Calu3 (cell line): ENCODE measurements at places on chromosomes 7 and 10. TPM values are rescaled to one million over a fixed set of nuclear protein-coding genes. Genes with fewer than 3 reads are reported as not detected.

Gene RGR
- not detected in 2 replicates for total RNA-seq

Gene GIMAP1
- not detected in 2 replicates for total RNA-seq

Gene FRMPD2
- total RNA-seq, result 1.9 and 2.0 TPM in 2 replicates

Gene MMD2
- total RNA-seq, result not detected in 2 replicates

Gene TFEC
- total RNA-seq, result not detected in 2 replicates

Gene CTTNBP2
- total RNA-seq, result 2.3 and 2.4 TPM in 2 replicates

Gene LEP
- not detected in 2 replicates for total RNA-seq

Gene UNCX
- not detected in 2 replicates for total RNA-seq

Gene C1QL3
- not detected in 2 replicates for total RNA-seq

Gene GALNT17
- not detected in 2 replicates for total RNA-seq

Gene TMEM176B
- 3.1 and 7.3 TPM in 2 replicates for total RNA-seq

Gene TMEM196
- not detected in 2 replicates for total RNA-seq

Gene DKK1
- 122 and 145 TPM in 2 replicates for total RNA-seq

Gene BTBD16
- total RNA-seq, result 0.35 TPM in 1 of 2 replicates, not detected in the other

Gene RPEL1
- 0.57 and 0.61 TPM in 2 replicates for total RNA-seq

DNA sequence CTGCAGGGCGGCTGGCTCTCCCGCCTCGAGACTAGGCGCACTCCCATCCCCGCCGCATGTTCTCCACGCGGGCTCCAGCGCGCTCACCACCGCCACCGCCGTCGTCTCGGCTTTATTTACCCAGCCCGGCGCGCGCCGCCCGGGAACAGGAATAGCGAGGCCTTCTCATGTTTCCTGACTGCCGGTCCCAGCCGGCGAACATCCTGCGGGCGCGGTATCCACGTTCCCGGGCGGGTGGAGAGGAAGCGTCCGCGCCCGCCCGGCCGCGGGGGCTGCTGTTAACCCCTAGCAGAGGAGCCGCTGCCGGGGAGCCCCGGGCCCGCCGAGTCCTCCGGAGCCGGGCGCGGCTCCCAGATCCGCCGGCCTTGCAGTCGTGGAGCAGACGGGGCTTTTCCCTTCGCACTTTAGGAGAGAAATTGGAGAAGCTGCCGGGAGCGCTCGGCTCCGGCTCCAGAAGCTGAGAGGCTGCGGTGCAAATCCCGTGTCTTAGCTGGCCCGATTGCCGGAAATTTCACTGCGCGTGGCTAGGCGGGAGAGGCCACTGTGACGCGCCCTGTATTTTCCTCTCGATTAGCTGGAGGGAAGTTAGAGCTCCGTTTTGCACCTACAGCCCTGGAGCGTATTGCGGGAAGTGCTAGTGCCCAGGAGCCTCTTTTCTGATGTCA lies at the start of gene MKX:
Gene MKX, minus strand, starts transcription at position 88 of the 665 bp plus-strand sequence. CDS start 2,404 bp downstream, outside the sequence.
- peaks cover 65% of the 10 kb centered on the region for H3K27me3 ChIP-seq
- H3K36me3 ChIP-seq, result peaks cover 39% of the 10 kb centered on the region
- H3K27ac ChIP-seq, result no peak within 1 kb of the TSS
- DNase-seq, result peak; percentile 23
- H3K4me1 ChIP-seq, result peaks cover 15% of the 10 kb centered on the region
- peak within 1 kb of the TSS; percentile 85 for H3K4me3 ChIP-seq

DNA sequence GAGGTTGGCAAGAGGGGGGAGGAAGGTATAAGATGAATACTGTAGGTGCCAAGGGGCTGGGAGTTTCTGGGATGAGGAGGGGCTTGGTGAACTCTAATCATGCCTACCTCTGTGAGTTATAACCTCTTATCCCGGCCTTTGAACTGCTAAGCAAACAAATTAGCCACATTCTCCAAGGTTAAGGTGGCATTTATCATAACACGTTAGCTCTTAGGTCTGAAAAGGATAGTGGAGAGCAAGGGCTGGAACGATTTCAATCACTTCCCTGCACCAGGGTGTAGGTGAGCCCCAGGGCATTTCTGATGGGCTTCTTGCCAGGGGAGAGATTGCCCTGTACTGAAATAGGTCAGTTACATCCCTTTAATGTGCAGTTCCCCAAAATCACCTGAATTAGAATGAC lies 28.6 kb upstream of the DMBT1 start:
- peaks cover 16% of the 10 kb centered on the region for H3K4me1 ChIP-seq
- no peak overlapping the region for H3K4me3 ChIP-seq
- no peaks in the 10 kb centered on the region for H3K36me3 ChIP-seq
- no peaks in the 10 kb centered on the region for H3K27me3 ChIP-seq
- H3K27ac ChIP-seq, result no peak overlapping the region

- DNase-seq, result no peak
- no peak overlapping the region for H3K27ac ChIP-seq
- H3K4me3 ChIP-seq, result no peak overlapping the region
- H3K4me1 ChIP-seq, result peaks cover 7% of the 10 kb centered on the region
These were observed 232.7 kb upstream of the KIAA1217 start for GRCh38 chr10:23976275-23976674.

GRCh38 chr10:25017154-25017590 lies 760 bp downstream of the THNSL1 start:
- DNase-seq, result no peak
- H3K4me3 ChIP-seq, result peak overlapping the region; percentile 93
- no peaks in the 10 kb centered on the region for H3K27me3 ChIP-seq
- H3K36me3 ChIP-seq, result peaks cover 24% of the 10 kb centered on the region
- peaks cover 16% of the 10 kb centered on the region for H3K4me1 ChIP-seq

DNA sequence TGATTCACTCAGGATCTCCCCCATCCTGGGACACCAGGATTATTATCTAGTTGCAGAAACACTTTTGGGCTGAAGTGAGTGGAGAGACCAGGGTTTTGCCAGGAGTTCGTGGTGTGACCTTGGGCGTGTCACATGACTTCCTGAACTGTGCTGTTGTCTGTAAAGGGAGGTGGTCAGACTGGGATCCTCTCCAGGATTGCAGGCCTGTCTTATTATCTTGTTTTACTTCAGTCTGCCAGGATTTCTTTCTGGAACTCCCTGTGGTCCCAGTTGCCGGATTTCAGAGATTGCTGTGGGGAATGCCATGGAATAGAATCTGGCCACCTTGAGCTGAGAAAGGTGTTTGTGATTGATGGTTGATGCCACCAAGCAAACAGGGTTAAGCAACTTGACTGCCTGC lies 35.8 kb downstream of the CRCP start:
- no peak overlapping the region for H3K4me3 ChIP-seq
- H3K27ac ChIP-seq, result no peak overlapping the region
- no peaks in the 10 kb centered on the region for H3K27me3 ChIP-seq
- no peaks in the 10 kb centered on the region for H3K4me1 ChIP-seq
- H3K36me3 ChIP-seq, result peaks cover 18% of the 10 kb centered on the region

- H3K36me3 ChIP-seq, result no peaks in the 10 kb centered on the region
- no peaks in the 10 kb centered on the region for H3K27me3 ChIP-seq
- H3K27ac ChIP-seq, result no peak overlapping the region
- H3K4me1 ChIP-seq, result peaks cover 9% of the 10 kb centered on the region
- H3K4me3 ChIP-seq, result no peak overlapping the region
These were observed 367.7 kb downstream of the PHF14 start for GRCh38 chr7:11341285-11341944.

GRCh38 chr10:25604591-25604990 lies 329.4 kb upstream of the MYO3A start:
- no peak overlapping the region for H3K4me3 ChIP-seq
- no peaks in the 10 kb centered on the region for H3K4me1 ChIP-seq

GRCh38 chr7:150787321-150788281 lies 12.6 kb downstream of the TMEM176B start:
- H3K4me1 ChIP-seq, result no peaks in the 10 kb centered on the region
- peaks cover 20% of the 10 kb centered on the region for H3K27me3 ChIP-seq
- no peak overlapping the region for H3K4me3 ChIP-seq
- H3K27ac ChIP-seq, result no peak overlapping the region

DNA sequence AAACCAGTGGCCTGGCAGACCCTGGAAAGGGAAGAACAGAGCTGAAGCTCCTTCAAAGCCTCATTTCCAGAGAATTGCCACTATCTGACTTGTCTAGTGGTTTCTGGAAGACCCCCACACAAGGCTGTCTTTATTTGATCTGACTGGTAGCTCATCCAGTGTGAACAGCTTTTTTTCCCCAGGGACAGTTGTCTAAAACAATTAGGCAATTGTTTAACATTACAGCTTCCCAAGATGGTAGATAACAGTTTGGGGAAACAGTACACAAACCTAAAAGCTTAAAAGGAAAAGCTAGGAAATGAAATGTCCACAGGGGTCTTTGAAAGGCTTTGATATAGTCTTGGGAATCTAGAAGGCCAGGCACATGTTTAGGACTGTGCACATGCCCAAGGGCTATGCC lies 203.4 kb upstream of the CTBP2 start:
- H3K36me3 ChIP-seq, result no peaks in the 10 kb centered on the region
- no peaks in the 10 kb centered on the region for H3K4me1 ChIP-seq
- no peak overlapping the region for H3K4me3 ChIP-seq
- H3K27me3 ChIP-seq, result no peaks in the 10 kb centered on the region
- DNase-seq, result no peak
- no peak overlapping the region for H3K27ac ChIP-seq

- peak overlapping the region; percentile 82 for H3K27ac ChIP-seq
- no peak for DNase-seq
- H3K4me1 ChIP-seq, result peaks cover 69% of the 10 kb centered on the region
- no peak overlapping the region for H3K4me3 ChIP-seq
- H3K27me3 ChIP-seq, result no peaks in the 10 kb centered on the region
These were observed 108.3 kb downstream of the AHR start for GRCh38 chr7:17406738-17407137.

- no peak overlapping the region for H3K4me3 ChIP-seq
- H3K4me1 ChIP-seq, result no peaks in the 10 kb centered on the region
- no peak for DNase-seq
- peaks cover 93% of the 10 kb centered on the region for H3K27me3 ChIP-seq
- H3K36me3 ChIP-seq, result no peaks in the 10 kb centered on the region
These were observed 168.1 kb downstream of the CCDC3 start for GRCh38 chr10:12833451-12833850.

DNA sequence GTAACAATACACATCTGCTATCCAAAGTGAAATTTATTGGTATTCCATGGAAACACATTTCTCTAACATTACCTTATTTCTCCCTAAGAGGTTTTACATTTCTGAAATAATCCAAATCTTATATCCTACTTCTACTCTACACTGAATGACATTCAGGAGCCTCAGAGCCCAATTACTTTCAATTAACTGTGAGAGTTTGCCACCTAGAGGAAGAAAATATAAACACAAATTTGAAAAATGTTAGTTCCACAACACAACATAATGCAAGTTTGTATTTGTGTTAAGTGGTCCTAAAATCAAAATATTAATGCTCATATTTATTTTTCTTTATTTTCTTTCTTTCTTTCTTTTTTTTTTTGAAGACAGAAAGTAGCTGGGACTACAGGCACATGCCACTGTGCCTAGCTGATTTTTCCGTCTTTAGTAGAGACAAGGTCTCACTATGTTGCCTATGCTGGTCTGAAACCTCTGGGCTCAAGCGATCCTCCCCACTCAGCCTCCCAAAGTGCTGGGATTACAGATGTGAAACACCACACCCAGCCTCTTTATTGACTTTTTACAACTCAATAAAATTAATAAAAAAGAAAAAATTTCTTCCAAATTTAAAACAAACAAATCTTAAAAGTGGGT lies 46.0 kb downstream of the ATAD1 start:
- H3K4me1 ChIP-seq, result peaks cover 6% of the 10 kb centered on the region
- H3K27ac ChIP-seq, result no peak overlapping the region
- peaks cover 3% of the 10 kb centered on the region for H3K36me3 ChIP-seq
- DNase-seq, result no peak
- H3K27me3 ChIP-seq, result no peaks in the 10 kb centered on the region

GRCh38 chr10:33376476-33376875 lies 42.0 kb upstream of the NRP1 start:
- no peaks in the 10 kb centered on the region for H3K36me3 ChIP-seq
- no peaks in the 10 kb centered on the region for H3K27me3 ChIP-seq
- DNase-seq, result no peak
- peak overlapping the region; percentile 42 for H3K27ac ChIP-seq

DNA sequence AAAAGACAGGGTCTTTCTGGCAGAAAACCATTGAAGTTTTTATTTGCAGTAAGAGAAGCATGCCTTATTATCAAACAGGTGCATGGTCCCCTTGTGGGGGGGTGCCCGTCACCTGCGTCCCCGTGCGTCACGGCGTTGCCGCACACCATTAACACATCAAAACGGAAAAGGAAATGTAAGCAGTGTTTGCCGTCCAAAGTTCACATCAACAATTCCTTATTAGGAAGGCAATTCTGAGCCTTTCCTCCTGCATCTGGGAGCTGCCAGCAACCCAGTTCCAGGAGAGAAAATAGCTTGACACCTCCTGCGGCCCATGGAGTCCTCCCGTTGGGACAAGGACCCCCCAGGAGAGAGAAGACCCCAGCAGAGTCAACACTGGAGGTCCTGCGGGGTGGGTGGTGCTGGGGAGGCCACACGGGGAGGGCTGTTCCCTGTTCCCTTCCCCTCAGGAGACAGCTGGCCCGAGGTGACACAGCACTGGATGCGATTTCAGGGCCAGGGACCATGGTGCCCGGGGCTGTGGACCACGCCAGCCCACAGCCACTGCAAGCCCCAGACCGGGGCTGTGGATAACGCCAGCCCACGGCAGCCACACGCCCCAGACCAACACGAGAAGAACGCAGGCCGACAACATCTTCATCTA lies 39.5 kb downstream of the DIP2C start:
- peaks cover 10% of the 10 kb centered on the region for H3K4me1 ChIP-seq
- no peaks in the 10 kb centered on the region for H3K27me3 ChIP-seq
- no peak overlapping the region for H3K27ac ChIP-seq

GRCh38 chr7:29105752-29106668 lies 40.3 kb downstream of the CPVL start:
- H3K36me3 ChIP-seq, result no peaks in the 10 kb centered on the region
- peaks cover 37% of the 10 kb centered on the region for H3K4me1 ChIP-seq
- no peak overlapping the region for H3K27ac ChIP-seq
- H3K27me3 ChIP-seq, result no peaks in the 10 kb centered on the region

DNA sequence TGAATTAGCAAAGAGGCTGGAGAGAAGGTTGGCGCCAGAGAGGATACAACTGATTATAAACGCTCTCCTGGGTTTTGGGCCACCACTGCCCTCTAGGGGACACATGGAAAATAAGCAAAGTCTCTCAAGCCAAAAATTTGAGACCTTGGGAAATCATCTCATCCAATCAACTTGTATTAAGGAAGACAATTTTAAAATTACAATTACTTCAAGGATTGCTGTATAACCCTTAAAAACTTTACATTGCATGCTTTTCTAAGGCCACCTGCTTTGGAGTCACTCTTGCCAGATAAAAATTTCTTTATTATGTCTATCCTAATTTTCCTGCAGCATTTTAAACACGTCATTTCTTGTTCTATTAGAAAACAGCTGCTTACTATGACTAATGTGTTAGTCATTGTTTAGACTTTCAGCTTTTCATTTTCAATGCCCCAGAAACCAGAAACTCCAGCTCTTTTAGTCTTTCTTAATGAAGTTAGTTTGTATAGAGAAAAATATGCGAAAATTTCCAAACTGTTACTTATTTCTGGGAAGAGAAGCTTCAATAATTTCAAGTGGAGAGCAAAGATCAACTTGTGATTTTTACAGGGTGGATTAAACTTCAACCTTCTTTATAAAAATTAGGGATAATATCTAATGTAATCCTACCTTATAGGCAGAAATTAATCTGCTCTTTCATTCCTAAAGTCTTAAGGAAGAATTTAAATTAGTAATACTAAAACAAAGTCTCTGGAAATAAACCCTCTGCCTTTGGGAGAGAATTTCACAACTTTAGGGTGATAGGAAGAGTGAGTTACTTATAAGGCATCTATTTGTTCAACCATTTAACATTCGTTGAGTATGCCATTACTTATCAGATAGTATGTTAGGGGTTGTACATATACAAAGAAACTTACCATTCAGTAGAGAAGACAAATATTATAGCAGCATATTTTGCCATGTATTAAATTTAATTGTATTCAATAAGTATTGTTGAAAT lies 20.6 kb upstream of the RHOBTB1 start:
- H3K27ac ChIP-seq, result peak overlapping the region; percentile 84
- peak overlapping the region; percentile 35 for H3K4me3 ChIP-seq
- peak; percentile 79 for DNase-seq
- H3K4me1 ChIP-seq, result peaks cover 40% of the 10 kb centered on the region

- no peak for DNase-seq
- H3K36me3 ChIP-seq, result no peaks in the 10 kb centered on the region
- H3K27me3 ChIP-seq, result no peaks in the 10 kb centered on the region
These were observed 127.3 kb downstream of the DIP2C start for GRCh38 chr10:562142-562541.
